GM12891 (cell line): ENCODE measurements at places on chromosomes 13 and 19.

- no peak for DNase-seq
These were observed 98.7 kb downstream of the CCNA1 start for GRCh38 chr13:36530861-36531590.

DNA sequence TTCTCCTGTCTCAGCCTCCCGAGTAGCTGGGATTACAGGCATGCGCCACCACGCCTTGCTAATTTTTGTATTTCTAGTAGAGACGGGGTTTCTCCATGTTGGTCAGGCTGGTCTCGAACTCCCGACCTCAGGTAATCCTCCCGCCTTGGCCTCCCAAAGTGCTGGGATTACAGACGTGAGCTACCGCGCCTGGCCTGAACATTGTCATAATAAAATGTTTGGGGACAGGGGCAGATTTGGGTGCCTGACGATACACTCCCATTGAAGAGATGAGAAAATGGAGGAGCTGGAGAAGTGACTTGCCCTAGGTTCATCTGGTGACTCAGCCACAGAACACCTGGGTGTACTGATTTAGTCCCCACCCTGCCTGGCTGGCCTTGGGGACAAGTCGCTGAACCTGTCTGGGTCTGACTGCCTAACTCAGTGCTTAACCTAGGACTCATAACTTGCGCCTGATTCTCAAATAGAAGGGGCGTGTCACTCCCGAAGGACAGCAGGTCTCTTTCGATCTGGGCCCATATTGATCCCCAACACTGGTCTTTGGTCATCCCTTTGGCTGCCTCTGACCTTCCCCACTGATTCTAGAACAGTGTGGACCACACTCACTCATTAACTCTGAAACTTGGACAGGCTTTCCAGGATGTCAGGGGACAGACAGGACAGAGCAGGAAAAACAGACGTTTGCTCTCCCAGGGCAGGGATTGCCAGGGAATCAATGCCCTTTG is 7.6 kb upstream of the BICRA start:
- no peak for DNase-seq

GRCh38 chr19:43224855-43225253 is 19.4 kb upstream of the PSG4 start:
- DNase-seq: no peak

DNA sequence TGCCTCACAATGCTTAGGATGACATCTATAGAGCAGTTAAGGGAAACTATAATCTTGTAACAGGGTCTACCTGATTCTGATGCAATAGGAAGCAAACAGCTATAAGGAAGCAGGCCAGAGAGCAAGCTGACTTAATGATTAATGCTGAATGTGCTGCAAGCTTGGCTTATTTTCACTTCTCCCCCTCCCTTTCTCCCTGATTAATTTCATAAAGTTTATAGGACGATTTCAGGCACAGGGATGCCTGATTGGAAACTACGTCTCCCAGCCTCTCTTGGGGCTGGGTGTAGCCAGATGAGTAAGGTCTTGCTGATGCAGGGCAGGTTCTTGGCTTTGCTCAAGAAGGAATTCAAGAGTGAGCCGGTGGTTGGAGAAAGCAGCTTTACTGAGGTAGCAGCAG is 82.8 kb upstream of the MRI1 start:
- DNase-seq: no peak

DNA sequence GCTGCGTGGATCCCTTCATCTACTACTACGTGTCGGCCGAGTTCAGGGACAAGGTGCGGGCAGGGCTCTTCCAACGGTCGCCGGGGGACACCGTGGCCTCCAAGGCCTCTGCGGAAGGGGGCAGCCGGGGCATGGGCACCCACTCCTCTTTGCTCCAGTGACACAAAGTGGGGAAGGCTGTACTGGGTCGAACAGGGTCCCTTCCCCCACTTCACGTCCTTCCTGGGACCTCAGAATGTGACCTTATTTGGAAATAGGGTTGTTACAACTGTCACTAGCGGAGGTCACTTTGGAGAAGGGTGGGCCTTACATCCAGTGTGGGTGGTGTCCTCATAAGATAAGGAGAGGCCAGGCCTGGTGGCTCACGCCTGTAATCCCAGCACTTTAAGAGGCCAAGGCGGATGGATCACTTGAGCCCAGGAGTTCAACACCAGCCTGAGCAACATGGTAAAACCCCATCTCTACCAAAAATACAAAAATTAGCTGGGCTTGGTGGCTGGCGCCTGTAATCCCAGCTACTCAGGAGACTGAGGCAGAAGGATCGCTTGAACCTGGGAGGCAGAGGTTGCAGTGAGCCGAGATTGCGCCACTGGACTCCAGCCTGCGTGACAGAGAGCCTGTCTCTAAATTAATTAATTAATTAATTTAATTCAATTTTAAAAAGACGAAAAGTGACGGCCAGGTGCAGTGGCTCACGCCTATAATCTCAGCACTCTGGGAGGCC is 1.8 kb downstream of the F2RL3 start:
- no peak for DNase-seq

DNA sequence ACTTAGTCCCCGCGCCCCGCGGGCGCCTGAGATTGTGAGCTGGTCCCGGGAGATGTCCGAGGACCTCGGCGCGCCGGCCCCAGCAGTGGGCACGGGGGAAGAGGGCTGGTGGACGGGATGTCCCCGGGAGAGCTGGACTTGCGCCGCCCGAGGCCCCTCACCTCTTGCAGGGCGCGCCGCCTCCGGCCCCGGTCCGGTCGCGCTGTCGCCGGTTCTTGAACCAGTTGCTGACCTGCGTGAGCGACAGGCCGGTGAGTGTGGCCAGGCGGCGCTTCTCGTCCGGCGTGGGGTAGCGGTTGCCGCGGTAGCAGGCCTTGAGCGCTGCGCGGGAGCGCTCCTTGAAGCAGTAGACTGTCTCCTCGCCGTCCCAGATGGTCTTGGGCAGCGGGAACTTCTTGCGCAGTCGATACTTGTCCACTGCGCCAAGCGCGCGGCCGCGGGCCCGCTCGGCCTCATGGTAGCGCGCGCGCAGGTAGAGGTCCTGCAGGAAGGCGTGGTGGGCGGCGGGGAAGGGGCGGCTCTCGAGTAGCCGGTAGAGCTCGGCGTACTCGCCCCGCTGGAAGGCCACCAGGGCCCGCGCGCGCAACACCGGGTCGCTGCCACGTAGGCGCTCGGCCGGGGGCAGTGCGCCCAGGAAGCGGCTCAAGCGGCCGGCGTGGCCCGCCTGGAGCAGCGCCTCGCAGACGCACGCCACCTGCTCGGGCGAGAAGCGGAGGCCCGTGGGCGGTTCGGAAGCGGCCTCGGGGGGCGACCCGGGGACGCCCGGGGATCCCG is 984 bp downstream of the SIX5 start:
- DNase-seq: peak; percentile 64

GRCh38 chr19:11031421-11032070 is 57.7 kb upstream of the LDLR start:
- no peak for DNase-seq

DNA sequence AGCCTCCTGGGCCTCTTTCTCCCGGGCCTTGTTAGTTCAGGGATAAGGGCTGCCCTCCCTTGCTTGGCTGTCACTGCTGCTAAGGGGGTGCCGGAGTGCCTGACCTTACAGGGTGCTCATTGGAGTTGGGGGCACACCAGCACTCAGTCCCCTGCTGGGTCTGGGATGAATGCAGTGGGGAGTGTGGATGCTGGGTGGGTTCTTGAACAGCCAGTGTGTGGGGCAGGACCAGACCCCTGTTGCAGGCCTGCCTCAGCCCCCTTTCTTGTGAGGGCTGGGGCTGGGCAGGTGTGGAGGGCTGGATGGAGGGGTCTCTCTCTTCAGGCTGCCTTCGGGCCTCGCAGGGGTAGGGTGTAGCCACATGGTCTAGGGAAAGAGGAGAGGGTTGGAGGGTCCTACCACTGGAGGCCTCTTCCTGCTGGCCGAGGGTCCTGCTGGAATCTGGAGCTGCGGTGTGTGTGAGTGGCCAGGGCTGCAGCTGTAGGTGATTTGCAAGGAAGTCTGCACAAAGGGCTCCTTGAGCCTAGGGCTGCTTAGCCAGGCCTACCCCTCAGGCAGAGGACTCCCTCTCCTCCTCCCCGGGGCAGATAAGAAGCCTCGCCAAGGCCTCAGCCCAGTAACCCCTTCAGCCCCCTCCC is 3.2 kb downstream of the CEBPA start:
- DNase-seq: no peak

GRCh38 chr13:99002172-99002710 is 24.4 kb upstream of the DOCK9 start:
- DNase-seq: no peak

DNA sequence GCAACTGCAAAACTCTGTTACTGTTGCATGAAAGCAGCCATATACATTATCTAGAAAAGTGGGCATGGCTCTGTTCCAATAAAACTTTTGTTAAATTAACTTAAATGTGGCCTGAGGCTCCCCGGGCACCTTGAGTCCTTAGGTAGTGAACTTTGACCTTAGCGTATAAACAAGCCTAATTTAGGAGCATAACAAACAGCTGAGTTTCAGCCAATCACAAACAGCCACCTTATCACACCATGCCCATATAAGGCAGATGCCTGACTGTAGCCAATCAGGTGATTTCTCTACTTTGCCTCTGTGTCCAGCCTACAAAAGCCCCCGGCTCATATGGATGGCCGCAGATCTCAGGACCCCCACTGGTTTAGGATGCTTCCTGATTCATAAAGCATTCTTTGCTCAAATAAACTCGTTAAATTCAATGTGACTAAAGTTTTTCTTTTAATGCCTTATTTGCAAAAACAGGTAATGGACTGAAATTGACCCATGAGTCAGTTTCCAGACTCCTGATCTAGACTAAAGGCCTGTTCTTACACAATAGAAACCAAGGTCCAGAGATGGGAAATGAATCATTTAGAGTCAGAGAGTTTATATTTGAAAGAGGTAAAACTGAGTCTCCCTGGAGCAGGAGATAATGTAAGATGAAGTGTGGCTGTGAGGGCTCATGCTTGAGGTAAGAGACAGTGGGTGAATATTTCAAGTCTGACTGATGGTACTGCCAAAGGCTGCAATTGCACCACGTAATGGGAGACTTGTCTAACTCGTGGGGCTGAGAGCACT is 130.2 kb downstream of the FGF9 start:
- no peak for DNase-seq

- no peak for DNase-seq
These were observed 3.7 kb downstream of the KLK10 start for GRCh38 chr19:51015691-51016267.

GRCh38 chr13:30744681-30745077 is 9.3 kb downstream of the ALOX5AP start:
- DNase-seq: no peak

- DNase-seq: no peak
These were observed 2.1 kb downstream of the RNF126 start for GRCh38 chr19:660793-661426.

DNA sequence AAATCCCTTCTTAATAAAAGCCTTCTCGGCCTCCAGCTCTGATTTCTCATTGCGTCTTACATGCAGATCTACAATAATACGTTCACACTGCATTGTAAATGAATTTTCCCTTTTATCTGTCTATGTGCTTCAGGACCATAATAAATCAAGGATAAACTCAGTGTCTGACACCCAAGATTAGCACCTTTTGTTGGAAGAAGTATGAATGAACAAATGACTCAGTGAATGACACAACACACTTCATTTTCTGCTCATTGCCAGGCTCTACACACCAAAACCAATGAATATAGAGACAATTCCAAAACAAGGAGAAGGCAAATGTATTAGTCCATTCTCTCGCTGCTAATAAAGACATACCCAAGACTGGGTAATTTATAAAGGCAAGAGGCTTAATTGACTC is 1224.4 kb downstream of the EFNB2 start:
- DNase-seq: no peak

- no peak for DNase-seq
These were observed 20.7 kb downstream of the COLGALT1 start for GRCh38 chr19:17575871-17576757.

DNA sequence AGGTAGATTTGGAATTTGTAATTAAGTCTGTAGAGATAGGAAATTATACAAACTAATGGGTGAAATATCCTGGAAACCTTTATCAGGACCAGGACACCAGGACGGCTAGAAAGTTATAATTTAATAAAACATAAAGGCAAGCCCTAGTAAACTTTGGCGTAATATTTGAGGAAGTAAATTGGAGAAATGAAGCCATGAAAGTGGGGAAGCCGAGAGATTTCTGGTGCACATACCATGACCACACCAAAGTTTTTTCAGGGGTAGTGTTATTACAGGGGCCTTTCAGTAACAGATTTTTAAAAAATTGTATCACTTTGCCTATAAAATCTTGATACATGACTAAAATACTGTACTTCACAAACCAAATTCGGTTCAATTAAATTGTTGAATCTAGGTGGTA is 54.7 kb upstream of the URAD start:
- no peak for DNase-seq

- no peak for DNase-seq
These were observed 54.9 kb downstream of the SIAH3 start for GRCh38 chr13:45796426-45797235.

GRCh38 chr19:55546822-55547614 is 1.7 kb upstream of the SBK3 start:
- no peak for DNase-seq

GRCh38 chr19:48511321-48511731 is 309 bp downstream of the LMTK3 start:
- no peak for DNase-seq

DNA sequence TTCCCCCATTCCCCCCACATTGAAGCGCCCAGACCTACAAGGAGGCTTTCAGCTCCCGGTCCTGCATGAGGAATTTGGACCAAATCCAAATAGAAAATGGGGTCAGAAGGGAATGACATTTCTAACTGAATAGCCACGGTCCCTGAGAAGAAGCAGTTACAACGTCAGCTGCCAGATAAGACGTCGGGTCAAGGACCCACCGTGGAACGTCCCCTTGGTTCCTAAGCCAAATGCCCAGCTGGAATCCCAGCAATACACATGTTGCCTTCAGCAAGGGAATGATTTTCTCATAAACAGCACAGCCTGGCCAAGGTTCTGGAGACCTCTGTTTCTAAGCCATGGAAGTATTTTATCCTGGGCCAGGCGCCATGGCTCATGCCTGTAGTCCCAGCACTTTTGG is 109.1 kb upstream of the PEG3 start:
- DNase-seq: no peak

- DNase-seq: peak; percentile 43
These were observed 19.7 kb upstream of the EDDM13 start for GRCh38 chr19:56252699-56253422.

- DNase-seq: no peak
These were observed 6.0 kb upstream of the TEX30 start for GRCh38 chr13:102779436-102780159.

DNA sequence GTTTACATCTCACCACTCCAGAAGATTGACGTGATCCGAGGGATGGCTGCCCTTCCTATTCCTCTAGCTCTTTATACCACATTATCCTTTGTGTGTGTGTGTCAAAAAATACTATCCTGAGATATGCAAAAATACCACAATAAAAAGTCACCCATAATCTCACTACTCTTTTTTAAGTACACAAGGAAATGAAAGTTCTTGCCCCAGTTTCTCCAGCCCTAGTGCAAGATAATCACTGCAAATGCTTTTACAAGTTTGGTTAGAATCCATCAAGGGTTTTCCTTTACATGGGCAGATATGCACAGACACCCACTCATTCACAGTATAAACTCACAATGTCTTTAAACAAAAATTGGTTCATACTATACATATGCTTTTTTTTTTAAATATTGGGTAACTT is 89.3 kb downstream of the DIAPH3 start:
- DNase-seq: no peak

GRCh38 chr13:74710006-74710405 is 575.8 kb upstream of the KLF12 start:
- no peak for DNase-seq
